ENCODE measurements at places on chromosomes 1 and 21.

- no peaks in the 10 kb centered on the region for H3K27me3 ChIP-seq
- no peak overlapping the region for H3K4me3 ChIP-seq
- no peaks in the 10 kb centered on the region for H3K36me3 ChIP-seq
Observed at GRCh38 chr1:8864713-8865344, 13.7 kb downstream of the ENO1 start.

DNA sequence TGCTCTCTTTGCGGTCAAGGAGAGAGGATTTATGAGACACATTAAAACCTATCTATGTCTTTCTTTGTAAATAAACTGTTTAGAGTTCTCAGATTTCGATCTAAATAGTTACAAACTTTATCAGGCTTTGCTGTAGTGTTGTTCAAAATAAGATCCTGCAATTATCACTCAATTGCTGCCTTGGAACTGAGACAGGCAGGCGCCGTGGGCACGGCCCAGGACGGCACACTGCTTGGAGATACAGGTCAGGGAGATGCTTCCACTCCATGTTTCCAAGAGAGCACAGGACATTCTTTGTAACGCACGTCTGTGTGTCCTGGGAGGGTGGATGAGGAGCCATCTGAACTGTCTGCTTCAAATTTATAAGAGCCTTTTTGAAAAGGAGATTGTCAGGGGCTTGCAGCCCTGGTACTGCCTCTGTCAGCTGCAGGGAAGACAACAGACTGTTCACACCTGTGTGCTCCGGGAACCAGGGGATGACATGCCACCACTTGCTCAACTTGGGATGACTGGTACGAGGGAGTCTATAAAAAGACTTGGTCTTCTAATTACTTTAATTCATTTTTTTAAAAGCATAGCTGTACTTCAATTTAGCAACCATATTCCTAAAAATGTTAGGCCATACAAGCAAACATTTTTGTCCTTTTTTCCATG, 472.9 kb upstream of the RUNX1 start:
- no peaks in the 10 kb centered on the region for H3K27me3 ChIP-seq
- DNase-seq, result no peak
- H3K4me1 ChIP-seq, result no peaks in the 10 kb centered on the region
- H3K4me3 ChIP-seq, result no peak overlapping the region
- H3K36me3 ChIP-seq, result no peaks in the 10 kb centered on the region

GRCh38 chr1:119475866-119476439, 31.1 kb upstream of the HSD3B1 start:
- H3K27ac ChIP-seq, result no peak overlapping the region
- H3K36me3 ChIP-seq, result no peaks in the 10 kb centered on the region

DNA sequence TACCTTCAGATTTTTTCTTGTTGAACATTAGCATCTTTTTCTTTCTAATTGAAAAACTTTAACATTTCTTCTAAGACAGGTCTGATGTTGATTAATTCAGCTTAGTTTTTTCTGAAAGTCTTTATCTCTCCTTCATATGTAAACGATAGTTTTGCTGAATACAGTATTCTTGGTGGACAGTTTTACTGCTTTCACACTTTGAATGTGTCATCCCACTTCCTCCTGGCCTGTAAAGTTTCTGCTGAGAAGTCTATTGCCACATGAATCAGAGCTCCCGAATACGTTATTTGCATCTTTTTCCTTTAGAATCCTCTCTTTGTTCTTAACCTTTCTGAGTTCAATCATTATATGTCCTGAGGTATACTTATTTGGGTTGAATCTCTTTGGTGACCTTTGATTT, 344.2 kb downstream of the OLFM3 start:
- H3K4me1 ChIP-seq, result no peaks in the 10 kb centered on the region
- no peak overlapping the region for H3K27ac ChIP-seq
- H3K36me3 ChIP-seq, result no peaks in the 10 kb centered on the region
- H3K27me3 ChIP-seq, result no peaks in the 10 kb centered on the region
- no peak for DNase-seq

DNA sequence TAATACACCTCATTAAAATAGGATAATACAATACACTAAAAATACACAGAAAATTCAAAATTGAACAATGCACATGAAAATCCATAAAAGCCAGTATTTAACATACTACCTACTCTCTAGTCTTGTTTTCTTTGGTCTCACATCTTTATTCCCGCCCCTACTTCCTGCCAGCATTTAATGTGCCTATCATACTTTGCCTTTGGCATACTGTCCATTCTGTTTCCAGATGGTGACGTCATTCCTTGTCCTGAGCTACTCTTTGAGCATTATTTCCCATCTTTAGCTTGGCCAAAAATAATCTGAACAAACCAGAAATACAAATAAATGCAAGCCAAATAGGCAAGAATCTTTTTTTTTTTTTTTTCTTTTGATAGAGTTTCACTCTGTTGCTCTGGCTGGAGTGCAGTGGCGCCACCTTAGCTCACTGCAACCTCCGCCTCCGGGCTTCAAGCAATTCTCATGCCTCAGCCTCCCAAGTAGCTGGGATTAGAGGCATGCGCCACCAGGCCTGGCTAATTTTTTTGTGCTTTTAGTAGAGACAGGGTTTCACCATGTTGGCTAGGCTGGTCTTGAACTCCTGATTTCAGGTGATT, 4.4 kb downstream of the HFM1 start:
- no peaks in the 10 kb centered on the region for H3K4me1 ChIP-seq
- H3K4me3 ChIP-seq, result no peak overlapping the region
- no peak for DNase-seq
- H3K36me3 ChIP-seq, result no peaks in the 10 kb centered on the region

- DNase-seq, result no peak
- H3K4me1 ChIP-seq, result no peaks in the 10 kb centered on the region
- H3K4me3 ChIP-seq, result no peak overlapping the region
Observed at GRCh38 chr21:27076025-27076424, 109.1 kb upstream of the ADAMTS5 start.

Measured in ovary (tissue), 10 donors.